ENCODE measurements at places on chromosomes 1 and 21.
A peak's percentile ranks its signal among the peaks of the same experiment; 100 is the strongest.

DNA sequence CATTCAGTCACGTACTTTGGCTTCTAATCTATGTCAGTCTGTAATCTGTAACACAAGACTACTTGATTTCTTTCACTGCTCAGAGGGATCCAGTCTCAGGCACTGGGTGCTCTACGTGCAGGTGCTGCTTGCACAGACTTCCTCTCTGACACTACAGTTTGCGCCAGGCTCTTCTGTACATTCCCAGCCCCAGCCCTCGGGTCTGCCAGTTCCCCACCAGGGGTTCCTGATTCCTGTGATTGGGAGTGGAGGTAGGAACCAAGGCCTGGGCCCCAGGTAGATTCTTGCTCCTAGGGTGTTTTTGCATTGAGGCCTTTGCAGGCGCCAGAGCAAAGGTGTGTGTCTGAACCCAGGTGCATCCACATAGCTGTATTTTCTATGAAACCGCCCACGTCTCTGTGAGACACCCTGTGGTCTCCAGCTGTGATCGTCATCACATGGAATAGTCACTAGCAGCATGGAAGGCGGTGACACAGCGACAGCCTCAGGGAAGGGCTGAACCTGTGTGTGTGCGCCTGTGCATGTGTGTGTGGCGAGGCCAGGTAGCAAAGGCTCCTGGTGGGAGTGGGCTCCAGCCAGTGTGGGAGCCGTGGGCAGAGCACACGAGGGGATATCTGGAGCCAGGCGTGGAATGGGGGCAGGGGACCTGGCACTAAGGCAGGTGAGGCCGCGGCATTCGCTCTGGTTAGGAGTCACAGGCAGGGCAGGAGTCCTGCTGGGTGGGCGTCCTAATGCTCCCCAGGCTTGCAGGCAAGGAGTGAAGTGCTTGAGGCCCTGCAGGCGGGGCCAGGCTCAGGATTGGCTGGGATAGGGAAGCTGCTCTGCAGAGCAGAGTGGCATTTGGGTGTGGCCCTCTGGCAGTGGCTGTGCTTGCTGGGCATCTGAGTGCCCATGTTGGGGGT lies 5.2 kb downstream of the GJC2 start:
- no peak for DNase-seq

DNA sequence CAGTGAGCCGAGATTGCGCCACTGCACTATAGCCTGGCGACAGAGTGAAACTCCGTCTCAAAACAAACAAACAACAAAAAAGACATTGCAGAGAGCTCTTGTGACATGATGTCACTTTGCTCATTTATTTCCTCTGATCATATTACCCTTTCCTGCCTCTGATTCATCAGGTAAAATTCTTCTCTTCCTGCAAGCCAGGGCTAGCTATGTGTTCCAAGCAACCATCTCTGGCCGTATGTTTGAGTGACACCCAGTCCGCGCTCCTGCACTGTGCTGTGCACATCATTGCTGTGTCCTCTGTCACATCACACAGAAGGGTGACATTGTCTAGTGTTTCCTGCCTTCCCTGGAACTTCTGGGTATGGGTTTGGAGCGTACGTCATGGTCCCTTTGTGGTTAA lies 251.3 kb downstream of the PCP4 start:
- no peak for DNase-seq

DNA sequence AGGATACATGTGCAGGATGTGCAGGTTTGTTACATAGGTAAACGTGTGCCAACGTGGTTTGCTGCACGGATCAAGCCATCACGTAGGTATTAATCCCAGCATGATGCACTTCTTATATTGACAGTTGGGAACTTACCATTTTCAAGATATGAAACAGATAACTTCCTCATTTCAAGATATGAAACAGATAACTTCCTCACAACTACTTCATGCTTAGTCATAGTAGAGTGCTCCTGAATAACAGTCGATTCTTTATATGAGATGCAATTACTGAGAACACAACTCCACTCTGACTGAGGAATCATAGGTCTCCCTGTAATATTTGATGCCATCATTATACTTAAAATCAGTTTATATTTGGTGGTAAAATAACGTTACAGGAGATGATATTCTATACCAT lies 1124.3 kb downstream of the AMY1C start:
- no peak for DNase-seq

DNA sequence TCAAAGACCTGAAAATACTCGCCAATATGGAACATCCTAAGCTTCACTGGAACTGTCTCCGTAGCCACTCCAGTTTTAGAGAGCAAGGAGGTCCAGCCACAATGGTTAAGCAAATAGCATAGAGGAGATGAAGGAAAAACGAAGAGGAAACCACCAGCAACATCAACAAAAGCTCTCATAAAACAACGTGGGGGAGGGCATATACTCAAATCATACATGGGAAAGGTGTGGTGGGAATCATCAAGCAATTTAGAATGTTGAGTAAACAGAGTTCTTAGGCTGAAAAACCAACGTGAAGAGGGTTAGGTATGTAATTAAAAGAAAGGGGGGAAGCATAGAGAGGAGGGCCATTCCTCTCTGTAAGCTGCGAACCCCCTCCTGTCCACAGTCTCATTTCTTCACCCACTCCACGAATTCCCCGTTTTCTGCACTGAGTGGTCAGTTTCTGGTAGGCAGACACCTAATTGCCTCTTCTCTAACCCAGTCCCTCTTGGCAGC lies 1.0 kb downstream of the TMEM59 start:
- DNase-seq = no peak

DNA sequence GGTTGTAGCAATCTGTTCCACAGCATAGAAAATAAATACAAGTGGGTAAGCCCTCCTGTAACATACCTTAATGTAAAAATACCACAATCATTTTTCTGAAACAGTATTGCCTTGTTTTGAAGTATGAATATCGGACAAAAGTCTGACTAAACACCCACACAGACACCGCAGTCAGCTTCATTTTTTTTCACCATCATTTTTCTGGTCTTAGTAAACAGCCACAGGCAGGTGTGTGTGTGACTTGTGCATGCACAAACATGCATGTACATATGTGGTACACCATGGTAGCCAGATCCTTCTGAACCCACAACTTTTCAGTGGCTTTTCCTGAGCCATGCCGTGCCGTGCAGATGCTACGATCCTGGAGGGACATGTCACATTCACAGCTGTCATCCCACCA lies 261.7 kb downstream of the PCP4 start:
- no peak for DNase-seq

- peak; percentile 34 for DNase-seq
These were observed 33.7 kb downstream of the MRPL39 start for GRCh38 chr21:25573409-25574206.

- no peak for DNase-seq
These were observed 24.0 kb upstream of the LIN9 start for GRCh38 chr1:226332947-226333346.
